Cardiac septum (tissue), 1 donor: ENCODE measurements at places on chromosomes 1 and 21. TPM values are rescaled to one million over a fixed set of nuclear protein-coding genes. Genes with fewer than 3 reads are reported as not detected.

Gene NGF
- total RNA-seq = 2.1 TPM

- no peak for DNase-seq
These were observed 19.2 kb upstream of the EVA1B start for GRCh38 chr1:36342426-36343185.

Gene EPHB2
- total RNA-seq = 0.81 TPM

- no peak for DNase-seq
These were observed 93.9 kb upstream of the COG2 start for GRCh38 chr1:230548357-230548756.

GRCh38 chr1:171311771-171312558, 2.0 kb upstream of the FMO4 start:
- no peak for DNase-seq
